Astrocyte (in vitro differentiated cells and primary cell): ENCODE measurements at places on chromosomes 6 and 20. TPM values are rescaled to one million over a fixed set of nuclear protein-coding genes. Genes with fewer than 3 reads are reported as not detected.

Gene PPP1R3D
- total RNA-seq, result 5.2 and 5.8 TPM in 2 replicates

Gene HLA-DRB1
- 0.93 and 1.5 TPM in 2 replicates for total RNA-seq

GRCh38 chr6:116633685-116634084 is 17.4 kb downstream of the RSPH4A start:
- no peak for DNase-seq

DNA sequence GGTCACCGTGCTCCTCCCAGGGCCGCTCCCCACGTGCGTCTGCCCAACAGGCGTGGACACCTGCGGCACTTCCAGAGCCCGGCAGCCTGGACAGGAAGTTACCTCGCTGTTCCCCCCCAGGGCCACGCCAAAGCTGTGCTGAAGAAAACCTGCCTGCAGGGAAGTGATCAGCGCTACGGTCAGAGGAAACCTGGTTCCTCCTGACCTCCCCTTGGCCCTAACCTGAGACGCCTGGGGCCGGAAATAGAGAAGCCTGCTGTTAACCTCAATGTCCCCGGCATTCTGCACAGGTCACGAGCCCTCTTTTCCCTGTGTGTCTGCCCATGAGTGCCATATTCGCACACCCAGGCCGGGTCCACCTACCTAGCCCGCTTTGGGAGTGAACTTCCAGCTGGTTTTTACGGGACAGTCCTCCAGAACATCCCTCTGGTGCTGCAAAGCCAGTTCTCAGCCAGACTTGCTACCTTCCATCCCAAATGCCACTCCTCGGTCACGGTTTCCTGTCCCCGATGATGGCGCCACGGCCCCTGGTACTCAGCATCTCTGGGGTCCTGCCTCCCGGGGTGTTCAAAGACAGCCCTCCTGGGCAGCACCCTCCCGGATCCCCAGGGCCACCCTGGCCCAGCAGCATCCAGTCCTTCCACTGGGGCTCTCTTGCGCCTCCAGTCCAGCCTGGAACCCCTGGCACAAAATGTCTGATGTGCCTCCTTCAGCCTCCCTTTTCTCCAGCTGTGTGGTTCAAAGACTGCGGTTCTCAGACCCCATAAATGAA is 12.0 kb upstream of the IRF4 start:
- DNase-seq, result no peak

DNA sequence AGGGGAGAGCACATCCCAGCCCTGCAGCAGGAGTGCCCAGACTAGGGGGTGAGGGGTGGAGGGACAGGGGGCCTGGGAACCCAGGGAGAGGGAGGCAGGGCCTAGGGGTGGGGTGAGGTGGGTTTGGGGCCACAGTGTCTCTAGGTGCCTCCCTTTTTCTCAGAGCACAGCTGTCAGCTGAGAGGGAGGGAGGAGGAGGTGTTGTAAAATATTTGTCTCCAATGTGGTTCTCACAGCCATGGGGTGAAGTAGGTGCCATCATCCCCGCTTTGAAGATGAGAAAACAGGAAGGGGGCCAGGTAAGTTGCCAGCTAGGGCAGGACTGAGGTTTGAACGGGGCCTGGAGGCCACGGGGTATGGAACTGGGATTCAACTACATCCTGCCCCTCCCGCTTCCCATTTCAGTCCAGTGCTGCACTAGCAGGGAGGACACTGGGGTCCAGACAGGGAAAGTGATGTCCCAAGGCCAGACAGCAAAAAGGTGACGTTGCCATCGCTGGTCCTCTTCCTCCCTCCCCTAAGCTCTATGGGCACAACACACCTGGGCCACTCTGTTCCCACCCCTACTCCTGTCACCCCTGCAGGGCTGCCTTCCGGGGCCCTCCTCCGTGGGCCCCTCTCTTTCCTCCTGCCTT is 20.3 kb downstream of the PACSIN1 start:
- no peak for DNase-seq
